ENCODE measurements at places on chromosomes 5 and 9.

- no peak for DNase-seq
Observed at GRCh38 chr5:160291467-160291866, 20.9 kb downstream of the CCNJL start.

DNA sequence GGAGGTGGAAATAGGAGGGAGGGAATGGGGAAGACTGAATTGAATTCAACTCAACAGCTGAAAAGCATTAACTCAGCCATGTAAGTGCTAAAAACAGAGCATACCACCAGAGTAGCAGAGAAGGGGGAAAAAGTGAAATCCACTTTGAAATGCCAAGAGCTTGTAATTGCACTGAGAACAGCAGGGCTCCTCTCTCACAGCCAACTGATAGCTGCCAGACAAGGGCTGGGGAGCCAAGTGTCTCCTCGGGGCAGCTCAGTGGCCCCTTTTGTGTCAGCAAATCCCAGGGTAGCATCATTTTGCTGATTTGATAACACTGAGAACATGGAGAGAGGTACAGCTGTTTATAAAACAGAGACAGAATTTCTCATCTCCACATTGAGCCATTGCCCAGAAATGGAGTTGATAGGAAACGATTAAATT is 182.5 kb downstream of the FRMD3 start:
- DNase-seq = no peak

- no peak for DNase-seq
Observed at GRCh38 chr5:37724395-37725125, 115.3 kb downstream of the GDNF start.

DNA sequence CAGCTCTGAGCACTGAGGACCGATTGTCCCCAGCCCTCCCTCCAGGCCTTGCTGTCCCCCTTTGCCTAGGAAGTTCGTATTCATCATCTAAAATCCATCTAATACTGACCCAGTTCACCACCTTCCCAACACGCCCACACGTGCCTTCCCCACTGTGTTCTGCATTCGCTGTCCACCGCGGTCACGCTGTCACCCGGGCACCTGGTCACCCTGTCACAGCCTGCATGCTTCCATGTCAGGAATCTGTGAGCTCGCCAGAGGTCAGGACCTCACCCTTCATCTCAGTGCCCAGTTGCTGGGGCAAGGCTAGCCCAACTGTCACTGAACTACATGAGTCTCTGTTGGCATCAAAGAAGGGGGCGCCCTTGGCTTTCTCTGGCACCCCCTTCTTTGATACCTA is 82.9 kb upstream of the RUFY1 start:
- DNase-seq = no peak

DNA sequence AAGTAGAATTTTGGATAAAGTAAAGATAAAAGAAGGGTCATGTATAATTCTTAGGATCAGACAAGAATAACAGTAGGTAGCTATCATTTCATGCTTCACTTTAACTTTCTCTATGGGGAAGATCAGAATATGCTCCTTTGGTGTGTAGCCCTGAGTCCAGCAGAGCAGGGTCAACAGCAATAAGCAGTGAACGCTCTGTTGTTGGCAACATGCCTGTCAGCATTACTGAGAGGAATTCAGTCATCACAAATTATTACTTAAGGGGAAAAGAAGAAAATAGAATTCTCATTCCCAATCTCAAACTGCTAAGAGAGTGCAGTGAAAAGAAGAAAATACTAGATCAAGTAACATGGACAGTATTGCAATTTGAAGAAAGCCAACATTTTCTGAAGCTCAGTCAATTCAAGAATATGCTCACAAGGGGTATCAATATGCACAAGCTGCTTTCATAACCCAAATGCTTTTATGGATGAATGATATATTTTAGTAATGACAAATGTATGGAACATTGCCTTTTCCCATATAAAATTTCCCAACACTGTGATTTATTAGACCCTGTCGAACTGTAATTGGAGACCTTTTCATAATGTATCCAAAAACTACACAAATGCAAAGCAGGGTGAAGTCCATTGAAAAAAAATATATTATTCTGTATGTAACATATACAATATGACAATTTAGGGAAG is 1359.4 kb downstream of the EFNA5 start:
- no peak for DNase-seq

DNA sequence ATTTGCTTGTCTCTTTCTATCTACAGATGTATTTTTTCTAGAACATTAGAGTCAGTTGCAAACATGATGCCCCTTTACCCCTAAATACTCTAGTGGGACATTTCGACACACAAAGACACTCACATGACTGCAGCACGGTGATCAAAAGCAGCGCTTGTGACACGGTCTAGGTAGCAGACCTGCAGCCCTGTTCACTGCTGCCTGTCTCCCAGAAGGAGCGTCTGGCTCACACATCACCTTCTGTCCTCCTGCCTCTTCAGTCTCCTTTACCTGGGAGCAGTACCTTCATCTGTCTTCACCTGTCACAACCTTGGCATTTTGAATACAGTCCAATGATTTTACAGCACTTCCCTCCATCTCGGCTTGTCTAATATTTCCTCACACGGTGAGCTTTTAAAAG is 51.9 kb upstream of the SH3PXD2B start:
- DNase-seq = no peak

GRCh38 chr5:35815089-35815936 is 41.4 kb upstream of the IL7R start:
- no peak for DNase-seq

- no peak for DNase-seq
Observed at GRCh38 chr5:82918311-82919031, 158.7 kb downstream of the TMEM167A start.

DNA sequence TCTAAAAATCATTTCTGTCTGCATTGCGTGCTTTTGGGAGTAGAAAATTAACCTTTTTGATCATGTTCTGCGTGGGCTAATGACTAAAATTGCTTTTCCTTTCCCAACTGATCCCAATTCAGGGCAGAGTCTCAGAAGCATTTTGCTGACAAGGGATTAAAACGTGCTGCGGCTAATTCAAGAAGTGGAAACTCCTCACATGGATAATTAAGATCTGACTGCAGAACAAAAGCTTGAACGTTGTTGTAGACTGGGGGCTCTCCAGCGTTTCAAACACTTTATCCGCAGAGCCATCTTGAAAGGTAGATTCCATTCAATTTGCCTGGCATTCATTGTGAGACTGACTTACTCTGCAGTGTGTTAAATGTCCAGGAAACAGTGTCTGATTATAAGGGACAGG is 485.3 kb upstream of the DMAC1 start:
- DNase-seq = no peak

DNA sequence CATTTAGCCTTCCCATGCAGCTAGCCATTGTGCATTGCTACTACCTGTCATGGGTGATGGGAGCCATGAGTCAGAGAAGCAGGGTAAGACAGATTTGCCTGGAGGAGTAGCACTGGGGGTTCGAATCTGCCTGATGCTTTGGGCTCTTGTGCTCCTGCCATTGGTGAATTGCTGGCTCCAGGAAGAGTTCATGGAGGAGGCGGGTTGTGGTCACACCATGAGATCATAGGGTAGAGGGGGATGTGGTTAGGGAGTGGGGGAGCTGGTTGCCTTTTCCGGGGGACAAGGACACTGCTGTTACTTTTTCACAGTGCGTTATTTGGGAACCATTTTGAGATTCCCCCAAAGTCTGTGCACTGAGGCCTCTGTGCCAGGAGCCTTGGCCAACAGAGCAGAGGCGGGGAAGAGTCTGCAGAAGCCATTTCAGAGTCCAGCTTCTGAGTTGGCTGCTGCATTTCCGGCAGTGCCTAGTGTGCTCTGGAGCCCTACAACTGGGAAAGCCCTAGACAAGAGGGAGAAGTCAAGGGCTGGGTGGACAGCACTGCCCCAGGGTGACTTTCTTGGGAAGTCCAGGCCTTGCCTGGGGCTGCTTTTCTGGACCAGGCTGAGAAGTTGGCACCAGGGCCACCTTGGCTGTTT is 6.2 kb downstream of the ANGPTL2 start:
- no peak for DNase-seq

- DNase-seq = no peak
Observed at GRCh38 chr5:79829260-79829659, 139.6 kb downstream of the CMYA5 start.

- DNase-seq = no peak
Observed at GRCh38 chr9:1421436-1421835, 371.3 kb downstream of the DMRT2 start.

- no peak for DNase-seq
Observed at GRCh38 chr9:93859431-93860215, 95.5 kb downstream of the BARX1 start.

DNA sequence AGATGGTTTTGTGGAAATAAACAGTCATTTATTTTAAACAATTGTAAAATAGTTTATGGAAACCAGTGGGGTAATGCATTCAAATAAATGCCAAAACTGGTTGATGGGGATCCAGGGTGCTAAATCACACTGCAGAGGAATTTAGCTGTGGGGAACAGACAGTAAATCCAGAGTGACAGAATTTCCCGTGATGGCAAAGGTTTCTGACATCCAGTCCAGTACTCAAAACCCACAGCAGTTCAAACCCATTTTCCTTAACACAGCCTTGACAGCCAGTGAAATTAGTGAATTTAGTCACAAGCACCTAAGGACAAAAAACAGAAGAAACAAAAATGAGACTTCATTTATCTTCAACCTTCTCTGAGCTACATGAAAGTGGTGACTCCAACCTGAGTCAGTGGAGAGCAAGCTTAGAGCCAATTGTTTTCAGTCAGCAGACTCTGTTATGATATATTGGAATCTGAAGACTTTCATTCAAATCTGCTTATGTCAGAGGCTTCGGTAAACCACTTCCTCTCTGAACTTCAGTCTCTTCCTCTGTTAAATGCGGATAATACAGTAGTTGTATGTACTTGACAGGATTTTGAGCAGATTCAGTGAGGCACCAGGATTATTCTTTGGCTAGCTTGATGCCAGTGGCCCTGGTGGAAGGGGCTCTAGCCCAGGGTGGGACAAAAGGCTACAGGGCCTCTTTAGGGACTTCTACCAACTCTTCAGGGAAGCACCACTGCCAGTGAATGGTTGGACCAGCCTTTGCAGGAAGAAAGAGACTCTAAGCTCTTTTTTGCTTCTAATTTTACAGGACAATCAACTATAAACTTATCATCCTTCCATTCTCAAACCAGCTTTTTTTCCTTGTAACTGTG is 185.3 kb downstream of the MAPKAP1 start:
- peak; percentile 83 for DNase-seq

GRCh38 chr9:96177719-96178028 is 124.3 kb downstream of the HSD17B3 start:
- DNase-seq = no peak

All from thymus (tissue), 14 donors.